NCI-H2081 (cell line): ENCODE measurements at places on chromosomes 2 and 18.
A peak's percentile ranks its signal among the peaks of the same experiment; 100 is the strongest.

GRCh38 chr2:50582164-50582563 is 449.8 kb downstream of the NRXN1 start:
- peak; percentile 79 for DNase-seq

DNA sequence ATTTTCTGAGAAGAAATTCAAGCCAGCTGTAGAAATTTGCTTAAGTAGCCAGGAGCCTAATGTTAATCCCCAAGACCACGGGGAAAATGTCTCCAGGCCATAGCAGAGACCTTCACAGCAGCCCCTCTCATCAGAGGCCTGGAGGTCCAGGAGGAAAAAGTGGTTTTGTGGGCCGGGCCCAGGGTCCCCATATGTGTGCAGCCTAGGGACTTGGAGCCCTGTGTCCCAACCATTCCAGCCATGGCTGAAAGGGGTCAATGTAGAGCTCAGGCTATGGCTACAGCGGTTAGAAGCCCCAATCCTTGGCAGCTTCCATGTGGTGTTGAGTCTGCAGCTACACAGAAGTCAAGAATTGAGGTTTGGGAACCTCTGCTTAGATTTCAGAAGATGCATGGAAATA is 14.2 kb upstream of the TTC21B start:
- DNase-seq: no peak

- peak; percentile 39 for DNase-seq
These were observed at the start of gene SEMA4C for GRCh38 chr2:96869822-96870625. TSS of gene SEMA4C (minus strand) at chr2:96870080. CDS start at chr2:96867886, 2,194 bp downstream.

- DNase-seq: no peak
These were observed 81.7 kb downstream of the ACSL3 start for GRCh38 chr2:222942561-222942960.

GRCh38 chr2:237438080-237438940 is 24.3 kb upstream of the COL6A3 start:
- DNase-seq: no peak

DNA sequence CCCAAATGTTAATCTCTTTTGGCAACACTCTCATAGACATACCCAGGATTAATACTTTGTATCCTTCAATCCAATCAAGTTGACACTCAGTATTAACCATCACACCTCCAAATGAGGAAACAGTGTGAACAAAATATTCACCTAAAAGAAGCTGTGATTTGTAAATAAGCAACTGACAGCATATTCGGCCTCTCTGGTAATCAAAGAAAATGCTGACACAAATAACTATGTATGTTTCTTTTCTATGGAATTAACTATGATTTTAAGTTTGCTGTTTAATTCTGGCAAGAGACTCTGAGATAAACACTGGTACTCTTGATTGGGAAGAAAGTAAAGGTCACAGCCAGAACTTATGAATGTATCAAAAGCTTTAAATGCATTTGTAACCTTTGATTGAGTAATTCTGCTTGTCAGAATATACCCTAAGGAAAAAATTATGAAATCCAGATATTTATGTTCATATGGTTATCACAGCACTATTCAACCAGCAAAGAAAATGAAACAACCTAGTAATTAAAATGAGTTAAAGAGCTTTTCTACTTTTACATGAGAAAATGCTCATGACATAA is 3.6 kb upstream of the GYPC start:
- no peak for DNase-seq

GRCh38 chr18:31943878-31944816 is 1.2 kb upstream of the TRAPPC8 start:
- no peak for DNase-seq

GRCh38 chr2:237140689-237141285 is 55.1 kb downstream of the COPS8 start:
- no peak for DNase-seq

DNA sequence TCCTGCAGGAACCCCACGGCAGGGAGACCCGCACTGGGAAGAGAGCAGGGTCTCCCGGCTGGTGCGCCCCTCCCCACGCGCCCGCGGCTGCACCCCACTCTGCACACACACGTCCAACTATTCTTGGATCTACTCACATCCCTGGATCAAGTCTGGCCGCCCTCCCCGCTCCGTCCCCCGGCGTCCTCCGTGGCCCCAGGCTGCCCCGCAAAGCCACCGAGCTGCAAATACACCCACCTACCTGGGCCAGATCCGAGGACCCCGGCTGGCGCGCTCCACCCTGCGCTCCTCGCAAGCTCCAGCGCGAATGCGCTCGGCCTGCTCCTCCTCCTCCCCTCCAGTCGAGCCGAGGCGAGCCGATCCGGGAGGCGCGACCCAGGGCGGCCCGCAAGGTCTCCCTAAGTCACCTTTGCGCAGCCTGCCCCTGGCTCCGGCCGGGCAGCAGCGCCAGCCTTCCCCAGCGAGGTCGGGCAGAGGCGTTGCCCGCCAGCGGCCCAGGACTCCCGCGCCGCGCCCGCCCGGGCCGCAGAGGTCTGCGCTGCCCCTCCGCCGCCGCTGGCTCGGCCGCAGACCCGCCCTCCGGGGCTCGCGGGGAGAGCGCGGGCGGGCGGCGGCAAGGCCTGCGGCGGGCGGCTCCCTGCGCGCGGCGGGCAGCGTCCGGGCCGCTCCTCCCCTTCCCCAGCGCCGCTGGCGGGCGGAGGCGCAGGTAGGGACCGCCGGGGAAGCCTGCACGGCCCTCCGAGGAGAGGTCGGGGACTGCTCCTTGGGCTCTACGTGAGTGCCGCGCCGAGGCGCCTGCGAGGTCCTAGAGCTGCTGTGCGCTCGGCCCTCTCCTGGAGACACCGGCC is 126.0 kb downstream of the OSBPL1A start:
- DNase-seq: peak; percentile 59

DNA sequence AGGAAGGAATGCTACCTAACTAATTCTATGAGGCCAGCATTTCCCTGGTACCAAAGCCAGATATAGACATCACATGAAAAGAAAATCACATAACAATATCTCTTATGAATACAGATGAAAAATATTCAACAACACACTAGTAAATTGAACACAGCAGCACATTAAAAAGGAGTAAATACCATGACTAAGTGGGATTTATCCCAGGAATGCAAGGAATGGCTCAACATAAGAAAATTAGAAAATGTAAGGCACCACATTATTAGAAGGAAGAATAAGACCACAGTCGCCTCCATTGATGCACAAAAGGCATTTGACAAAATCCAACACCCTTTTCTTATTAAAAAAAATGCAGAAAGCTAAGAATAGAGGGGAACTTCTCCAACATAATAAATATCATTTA is 133.9 kb downstream of the TTC32 start:
- no peak for DNase-seq

- no peak for DNase-seq
These were observed 85.2 kb downstream of the EN1 start for GRCh38 chr2:118762290-118762689.

DNA sequence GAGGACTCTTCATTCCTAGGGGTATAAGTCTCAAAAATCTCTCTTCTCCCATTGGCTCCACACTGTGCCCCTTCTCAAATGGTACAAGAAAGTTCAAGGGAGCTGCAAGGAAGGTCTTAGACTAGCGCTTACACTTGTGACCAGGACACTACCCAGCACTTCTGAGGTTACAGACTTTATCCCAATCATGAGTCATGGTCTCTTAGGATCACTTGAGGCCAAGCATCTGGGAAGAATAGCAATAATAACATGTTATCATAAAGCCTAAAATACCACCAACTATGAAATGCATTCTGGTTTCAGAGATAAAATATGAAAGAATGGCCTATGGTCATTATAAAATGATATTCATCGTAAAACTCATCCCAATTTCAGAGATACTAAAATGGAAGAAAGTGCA is 309.9 kb upstream of the PKDCC start:
- DNase-seq: no peak

- DNase-seq: no peak
These were observed 43.9 kb downstream of the TEX51 start for GRCh38 chr2:126942427-126943203.

DNA sequence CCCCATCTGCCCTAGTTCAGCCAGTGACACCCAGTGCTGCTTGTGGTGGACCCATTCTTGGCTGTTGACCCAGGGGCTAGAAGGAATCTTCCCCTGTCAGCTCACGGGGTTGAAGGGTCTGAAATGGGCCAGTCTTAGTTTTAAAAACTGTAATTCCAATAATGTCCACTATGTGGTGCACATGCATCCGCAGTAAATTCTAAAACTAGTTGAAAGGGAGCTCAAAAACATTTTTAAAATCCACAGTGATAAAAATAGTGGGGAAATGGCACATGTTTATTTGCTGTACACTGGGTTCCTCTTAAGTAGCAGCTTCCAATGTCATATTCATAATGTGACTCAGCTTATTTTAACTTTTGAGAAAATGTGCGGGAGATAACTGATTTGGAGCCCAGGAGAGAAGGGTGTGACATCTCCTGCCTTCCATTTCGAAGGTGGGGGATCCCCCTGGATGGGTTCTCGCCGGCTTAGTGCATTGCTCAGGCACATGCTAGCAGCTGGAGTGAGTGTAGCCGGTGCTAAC is 32.8 kb downstream of the GRHL1 start:
- DNase-seq: peak; percentile 28

DNA sequence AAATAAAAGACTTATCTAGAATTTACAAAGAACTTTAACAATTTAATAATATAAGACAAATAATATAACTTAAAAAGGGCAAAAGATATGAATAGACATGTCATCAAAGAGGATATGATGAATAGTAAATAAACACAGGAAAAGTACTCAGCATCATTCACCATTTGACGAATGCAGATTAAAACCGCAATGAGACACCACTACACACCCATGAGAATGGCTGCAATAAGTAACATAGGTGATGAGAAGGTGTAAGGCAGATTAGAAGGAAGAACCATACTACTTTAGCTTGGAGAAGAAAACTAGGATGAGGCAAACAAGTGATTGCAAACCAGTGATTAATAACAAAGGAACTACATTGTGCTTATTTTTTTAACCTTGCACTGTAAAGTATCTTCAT is 152.0 kb downstream of the CYRIA start:
- DNase-seq: no peak

- DNase-seq: no peak
These were observed 21.0 kb upstream of the ARMC9 start for GRCh38 chr2:231177156-231178025.

DNA sequence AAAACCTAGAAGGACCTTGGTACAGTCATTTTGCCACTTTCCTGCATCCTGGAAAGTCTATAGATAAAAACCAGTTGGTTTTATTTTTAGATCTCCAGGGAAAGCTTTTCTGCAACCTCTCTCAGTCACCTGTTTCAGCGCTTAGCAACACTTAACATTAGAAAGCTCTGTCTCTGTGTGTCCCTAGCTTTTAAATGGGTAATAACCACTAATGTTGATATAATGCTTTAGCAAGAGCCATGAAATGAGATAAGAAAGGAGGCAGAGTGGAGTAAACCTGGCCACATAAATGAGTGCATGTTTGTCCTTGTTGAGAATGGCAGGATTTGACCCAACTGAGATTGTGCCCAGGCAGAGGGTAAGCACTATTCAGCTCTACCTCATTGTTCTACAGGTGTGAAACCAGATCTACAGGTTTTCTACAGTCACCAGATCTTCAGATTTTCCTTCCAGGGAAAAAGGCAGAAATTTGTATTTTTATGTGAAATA is 44.8 kb downstream of the MARCHF4 start:
- peak; percentile 52 for DNase-seq

- DNase-seq: no peak
These were observed 13.3 kb upstream of the IAH1 start for GRCh38 chr2:9461079-9461478.

DNA sequence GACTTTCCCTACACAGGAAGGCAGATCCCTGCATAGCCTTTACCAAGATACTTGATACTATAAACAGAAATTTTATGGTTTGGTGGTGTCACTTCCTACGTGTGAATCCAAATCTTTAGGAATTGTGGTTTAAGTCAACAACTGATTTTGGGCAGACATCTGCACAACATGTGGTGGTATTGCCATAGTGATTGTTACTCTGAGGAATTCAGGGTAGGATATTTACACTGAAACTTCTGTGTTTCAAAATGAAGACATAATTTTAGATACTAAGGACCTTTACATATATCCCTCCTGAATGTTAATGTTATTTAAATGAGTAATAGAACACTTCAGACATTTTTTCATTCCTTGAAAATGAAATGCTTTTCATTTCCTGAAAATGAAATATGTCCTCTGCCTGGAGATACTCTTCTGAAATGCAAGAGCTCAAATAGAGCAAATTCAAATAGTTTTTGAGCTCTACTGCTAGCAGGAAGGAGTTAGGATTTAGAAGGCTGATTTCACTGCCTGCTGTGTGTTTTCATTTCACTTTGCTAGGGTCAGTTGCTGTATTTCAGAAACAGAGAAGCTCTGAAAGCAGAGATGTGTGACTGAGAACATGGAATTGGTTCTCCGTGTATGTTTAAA is 77.2 kb downstream of the MDH1 start:
- no peak for DNase-seq

DNA sequence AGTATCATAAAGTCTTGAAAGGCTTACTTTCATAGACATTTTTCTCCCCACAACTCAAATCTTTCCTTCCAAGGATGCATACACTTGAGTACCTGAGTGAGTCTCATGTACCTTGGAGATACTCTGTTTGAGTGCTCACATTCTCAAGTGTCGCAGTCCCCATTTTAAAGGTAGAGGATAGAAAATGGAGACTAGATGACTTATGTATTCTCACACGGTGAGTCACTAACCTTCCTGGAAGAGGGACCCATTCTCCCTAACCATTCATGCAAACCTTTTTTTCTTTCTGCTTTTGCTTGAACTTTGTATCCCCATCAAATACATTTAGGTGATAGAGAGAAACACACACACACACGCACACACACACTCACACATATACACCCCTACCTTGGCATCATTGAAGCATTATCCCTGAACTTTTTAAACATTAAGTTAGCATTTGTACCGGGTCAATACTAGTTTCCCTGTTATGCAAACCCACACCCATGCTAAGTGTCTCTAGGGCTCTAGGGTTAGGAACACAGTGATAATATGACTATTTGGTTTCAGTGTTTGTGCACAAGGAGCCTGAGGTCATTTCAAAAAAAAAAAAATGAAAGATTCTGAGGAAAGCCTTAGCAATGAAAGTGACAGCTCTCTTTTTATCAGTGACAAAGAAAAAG is 236.2 kb downstream of the IKZF2 start:
- no peak for DNase-seq

GRCh38 chr2:136022396-136023146 is 37.1 kb upstream of the DARS1 start:
- no peak for DNase-seq

GRCh38 chr18:23316988-23317387 is 136.1 kb upstream of the RIOK3 start:
- no peak for DNase-seq

DNA sequence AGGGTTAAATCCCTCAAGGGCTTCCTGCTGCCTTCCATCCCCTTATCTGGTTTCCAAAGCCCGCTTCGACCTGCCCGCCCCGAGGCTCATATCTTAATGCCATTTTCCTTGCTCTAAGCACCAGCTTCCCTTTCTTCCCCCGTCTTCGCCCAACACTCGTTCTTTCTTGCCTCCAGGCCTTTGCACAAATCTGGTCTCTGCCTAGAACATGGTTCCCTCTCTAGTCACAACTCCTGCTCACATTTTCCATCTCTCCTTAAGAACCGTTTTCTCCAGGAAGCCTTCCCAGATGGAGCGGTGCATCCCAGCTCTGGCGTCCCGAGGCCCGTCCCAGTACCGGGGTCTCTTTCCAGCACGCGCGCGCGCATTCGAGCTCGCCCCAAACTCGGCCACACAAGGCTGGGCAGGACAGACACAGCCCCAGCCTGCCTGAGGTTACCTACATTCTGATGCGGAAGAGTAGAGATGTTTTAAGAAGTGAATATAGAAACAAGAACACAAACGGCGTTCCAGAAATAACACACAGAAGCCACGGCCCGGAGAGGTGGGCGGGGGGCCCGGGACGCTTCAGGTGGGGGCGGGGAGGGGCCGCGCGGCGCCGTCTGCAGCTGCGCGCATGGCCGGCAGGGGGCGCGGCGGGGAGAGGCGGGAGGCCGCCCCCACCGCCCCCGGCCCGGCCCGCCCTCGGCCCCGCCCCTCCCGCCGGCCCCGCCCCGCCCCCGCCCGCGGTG is at the start of gene DGKD:
TSS of gene DGKD (plus strand) at position 726 of the 731 bp plus-strand sequence. CDS start 25 bp downstream, outside the sequence.
- DNase-seq: peak; percentile 22
